ENCODE measurements at places on chromosomes 2 and 18.

- no peak for DNase-seq
Measured at GRCh38 chr2:229728370-229728769, 14.0 kb upstream of the DNER start.

GRCh38 chr18:36593641-36594040 lies 235.2 kb downstream of the TPGS2 start:
- DNase-seq, result no peak

DNA sequence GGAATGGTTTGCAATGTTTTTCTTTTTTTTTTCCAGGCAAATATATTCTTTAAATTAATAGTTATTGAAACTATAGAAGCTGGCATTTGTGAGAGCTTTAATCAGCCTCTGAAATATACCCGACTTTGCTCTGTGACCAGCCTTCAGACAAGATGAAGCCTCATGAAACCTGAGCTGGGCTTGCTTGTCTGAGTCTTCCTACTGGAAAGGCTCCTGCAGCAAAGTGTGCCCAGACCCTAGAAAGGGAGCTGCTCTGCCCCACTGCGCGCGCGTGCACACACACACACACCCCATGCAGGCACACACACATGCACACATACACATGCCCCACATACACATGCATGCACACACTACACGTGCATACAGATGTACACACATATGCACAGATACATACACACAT lies 203.3 kb upstream of the NT5C1B start:
- DNase-seq, result no peak

DNA sequence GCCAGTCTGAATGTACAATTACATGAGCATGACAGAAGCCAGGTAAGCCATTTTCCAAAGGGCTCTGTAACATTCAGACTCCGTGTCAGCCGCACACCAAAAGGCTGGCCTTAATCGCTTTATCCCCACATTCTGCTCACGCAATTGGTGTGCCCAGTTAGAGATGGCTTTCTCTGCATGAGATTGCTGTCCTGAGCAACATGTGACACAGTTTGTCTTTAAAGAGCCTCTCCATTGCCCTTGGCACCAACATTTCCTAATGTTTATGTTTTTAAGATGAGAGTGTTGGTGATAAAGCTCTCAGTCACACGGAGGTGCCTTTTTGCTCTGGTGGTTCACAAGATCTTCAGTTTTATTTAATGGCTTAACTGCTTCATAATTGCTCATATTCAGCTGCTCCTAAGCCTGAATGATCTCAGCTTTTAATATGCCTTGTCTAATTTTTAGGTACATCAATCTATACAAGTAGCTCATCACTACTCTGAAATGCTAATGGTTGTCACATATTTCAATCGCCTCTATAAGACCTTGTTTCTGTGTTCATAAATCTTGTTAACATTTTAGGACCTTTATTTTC lies 164.8 kb upstream of the ACVR2A start:
- DNase-seq, result no peak

DNA sequence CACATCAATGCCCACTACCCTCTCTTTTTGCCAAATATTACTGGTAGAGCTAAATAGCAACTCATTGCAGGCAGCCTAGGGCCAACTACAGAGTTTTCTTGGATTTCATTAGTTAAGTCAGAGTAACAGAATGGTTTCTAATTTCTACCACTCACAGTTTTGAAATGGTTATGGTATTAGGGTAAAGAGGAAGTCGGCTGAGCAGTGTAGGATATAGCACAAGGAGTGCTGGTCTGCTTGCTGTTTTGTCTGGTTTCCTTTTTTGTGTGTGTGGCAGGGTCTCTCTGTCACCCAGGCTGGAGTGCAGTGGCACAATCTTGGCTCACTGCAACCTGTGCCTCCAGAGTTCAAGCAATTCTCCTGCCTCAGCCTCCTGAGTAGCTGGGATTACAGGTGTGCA lies 289.2 kb upstream of the CCDC68 start:
- no peak for DNase-seq

- no peak for DNase-seq
Measured at GRCh38 chr18:49609256-49610021, 47.6 kb downstream of the LIPG start.

- no peak for DNase-seq
Measured at GRCh38 chr2:43038034-43038695, 188.2 kb downstream of the ZFP36L2 start.

DNA sequence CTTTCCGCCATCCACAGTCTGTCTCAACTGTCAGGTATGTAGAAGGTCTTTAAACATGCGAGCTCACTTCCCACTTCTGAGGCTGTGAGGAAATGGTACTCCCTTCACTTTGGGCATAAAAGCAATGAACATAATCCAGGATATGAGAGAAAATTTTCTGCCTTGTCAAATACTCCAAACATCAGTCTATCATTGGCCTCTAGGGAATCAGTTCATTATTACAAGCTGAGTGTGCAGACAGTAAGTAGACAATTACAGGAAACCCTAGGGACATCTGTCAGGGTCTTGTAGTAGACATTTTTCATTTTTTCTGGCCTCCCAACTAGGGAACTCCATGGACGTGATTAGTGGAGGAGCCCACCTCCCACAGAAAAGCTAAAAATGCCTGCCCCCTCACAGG lies 13.6 kb upstream of the APCDD1 start:
- DNase-seq, result no peak

GRCh38 chr2:207983641-207984042 lies 41.7 kb downstream of the PLEKHM3 start:
- DNase-seq, result no peak

GRCh38 chr2:88307817-88308216 lies 137.7 kb downstream of the THNSL2 start:
- DNase-seq, result no peak

DNA sequence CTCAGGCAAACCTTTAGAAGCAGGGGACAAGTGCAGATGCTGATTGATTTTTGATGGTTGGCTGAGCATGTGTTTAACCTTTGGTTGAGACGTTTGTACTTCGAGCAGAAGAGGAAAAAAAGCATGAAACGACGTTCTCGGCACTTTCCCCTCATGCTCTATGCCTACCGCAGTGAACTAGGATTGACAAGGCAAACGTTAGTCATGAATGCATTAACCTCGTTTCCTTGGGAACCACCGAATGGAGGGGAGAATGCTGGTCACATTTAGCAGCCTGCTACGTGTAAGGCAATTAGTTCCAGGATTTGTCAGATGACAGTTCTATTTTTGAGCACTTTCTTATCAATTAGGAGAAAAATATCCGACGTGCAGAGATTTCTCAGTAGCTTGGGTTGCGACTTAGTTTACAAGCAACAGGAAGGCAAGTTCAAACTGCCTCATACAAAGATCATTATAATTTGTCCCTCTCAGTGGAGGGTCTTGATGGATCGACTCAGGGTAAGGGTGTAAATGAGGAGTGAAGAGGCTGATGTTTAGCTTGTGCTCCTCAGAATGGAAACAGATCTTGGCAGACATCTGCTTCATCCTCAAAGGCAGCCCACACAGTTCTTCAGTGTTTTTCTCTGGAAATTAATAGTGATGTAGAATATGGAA lies 47.4 kb upstream of the GPR45 start:
- no peak for DNase-seq

DNA sequence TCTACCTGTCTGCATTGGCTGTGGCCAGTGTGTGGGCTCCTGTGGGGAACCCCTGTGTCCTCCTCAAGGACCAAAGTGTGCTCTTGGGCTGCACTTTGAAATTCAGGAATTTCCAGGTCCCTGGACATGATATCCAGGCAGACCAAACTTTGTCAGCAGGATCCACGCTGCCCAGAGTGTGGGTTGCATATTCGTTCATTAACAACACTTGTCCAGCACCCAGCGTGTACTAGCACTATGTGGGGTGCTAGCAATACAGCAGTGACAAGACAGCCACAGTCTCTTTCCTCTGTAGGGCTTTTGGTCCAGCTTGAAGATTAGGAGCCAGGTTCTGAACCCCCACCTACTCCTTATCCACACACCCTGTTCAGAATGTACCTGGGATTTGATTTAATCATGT lies 304.5 kb downstream of the ZNF521 start:
- DNase-seq, result no peak

DNA sequence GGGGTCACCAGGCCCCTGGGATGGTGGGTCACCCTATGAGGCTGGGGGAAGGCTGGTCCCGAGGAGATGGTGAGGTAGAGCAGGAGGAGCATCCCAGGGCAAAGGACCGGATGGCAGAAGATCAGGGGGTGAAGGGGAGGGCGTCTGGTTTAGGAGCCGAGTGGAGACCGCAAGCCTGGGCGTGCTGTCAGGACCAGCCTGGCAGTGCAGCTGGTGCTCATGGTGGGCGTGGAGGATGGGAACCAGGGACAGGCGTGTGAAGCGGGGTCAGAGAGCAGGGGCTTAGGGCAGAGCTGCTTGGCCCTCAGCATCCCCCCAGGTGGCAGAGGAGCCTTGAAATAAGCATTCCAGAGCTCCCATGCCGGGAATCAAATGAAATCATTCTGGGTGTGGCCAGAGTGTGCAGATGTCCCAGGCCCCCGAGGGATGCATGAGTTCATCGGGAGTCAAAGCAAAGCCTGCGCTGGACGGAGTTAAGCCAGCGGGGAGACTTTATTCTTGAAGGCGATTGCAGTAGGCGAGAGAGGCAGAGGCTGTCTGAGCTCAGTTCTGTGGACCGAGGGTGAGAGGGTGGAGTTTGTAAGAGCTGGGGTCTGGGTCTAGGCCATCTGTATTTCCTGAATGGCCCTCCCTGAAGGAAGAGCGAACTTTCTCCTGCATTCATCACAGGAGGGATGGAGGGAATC lies 33.1 kb upstream of the MBP start:
- no peak for DNase-seq

DNA sequence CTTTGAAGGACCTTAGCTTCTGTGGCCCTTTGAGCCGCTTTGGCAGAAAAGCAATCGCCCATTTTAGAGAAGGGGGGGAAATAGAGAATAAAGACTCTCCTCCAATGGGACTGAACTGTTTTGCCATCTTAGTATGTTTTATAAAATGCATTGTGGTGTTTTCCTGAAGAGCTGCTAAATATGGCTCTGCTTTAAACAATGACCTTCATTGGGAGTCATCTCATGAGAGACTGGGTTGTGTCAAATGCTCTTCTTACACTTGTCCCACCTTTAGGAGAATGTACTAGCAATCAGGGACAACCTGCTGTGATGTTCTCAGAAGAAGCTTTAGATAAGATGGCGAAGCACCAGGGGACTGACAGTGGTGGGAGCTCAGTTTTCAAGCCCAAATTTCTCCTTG lies 418.9 kb upstream of the POU3F3 start:
- DNase-seq, result no peak

GRCh38 chr2:72981536-72981935 lies 64.2 kb downstream of the EMX1 start:
- DNase-seq, result no peak

DNA sequence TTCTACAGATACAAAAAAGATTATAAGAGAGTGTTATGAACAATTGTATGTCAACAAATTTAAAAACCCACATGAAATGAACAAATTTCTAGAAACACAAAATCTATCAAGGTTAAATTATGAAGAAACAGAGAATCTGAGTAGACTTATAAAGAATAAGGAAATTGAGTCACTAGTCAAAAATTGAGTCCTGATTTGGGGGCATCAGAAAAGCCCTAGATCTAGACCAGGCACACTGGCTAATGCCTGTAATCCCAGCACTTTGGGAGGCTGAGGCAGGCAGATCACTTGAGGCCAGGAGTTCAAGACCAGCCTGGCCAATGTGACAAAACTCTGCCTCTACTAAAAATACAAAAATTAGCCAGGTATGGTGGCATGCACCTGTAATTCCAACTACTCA lies 15.3 kb upstream of the SPR start:
- DNase-seq, result no peak
